ENCODE measurements at places on chromosomes 1 and 21. TPM values are rescaled to one million over a fixed set of nuclear protein-coding genes. Genes with fewer than 3 reads are reported as not detected.

DNA sequence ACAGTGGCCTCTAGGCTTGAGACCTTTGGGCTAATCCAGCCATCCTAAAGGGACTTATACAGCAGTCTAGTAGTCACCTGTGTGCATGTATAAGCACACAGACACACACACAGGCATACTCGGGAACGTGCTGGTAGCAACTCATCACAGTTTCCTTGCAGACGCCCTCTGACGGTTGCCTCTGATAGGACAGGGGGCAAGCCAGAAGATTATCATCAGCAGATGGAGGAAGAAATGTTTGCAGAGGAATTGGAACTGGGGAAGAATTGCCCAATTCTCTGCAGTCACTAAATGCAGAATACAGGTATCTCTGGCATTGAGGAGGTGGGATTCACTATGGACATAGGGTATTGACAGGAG is 222.2 kb downstream of the C1orf94 start:
- ATAC-seq: no peak

DNA sequence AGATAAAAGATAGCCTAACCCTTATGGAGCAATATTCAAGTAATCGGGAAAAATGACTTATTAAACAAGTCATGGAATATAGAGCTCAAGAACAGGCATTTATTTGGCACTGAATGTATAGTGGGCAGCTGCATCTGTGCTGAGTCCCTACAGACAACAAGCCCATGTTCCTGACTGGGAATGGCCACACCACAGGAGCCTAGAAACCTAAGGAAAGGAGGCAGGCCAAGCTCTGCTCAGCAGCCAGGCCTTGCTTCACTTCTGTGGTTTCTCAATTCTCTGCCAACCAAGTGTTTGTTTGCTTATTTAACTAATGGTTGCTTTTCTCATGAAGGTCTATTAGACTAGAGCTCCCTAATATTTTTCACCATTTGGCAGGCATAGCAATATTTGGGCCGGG is 21.5 kb downstream of the AK2 start:
- ATAC-seq: no peak

- ATAC-seq: no peak
Observed at GRCh38 chr1:82441402-82441801, 640.7 kb downstream of the ADGRL2 start.

PFDN2 gene
- total RNA-seq: 72.1 TPM

GRCh38 chr1:84377480-84378095 is 20.7 kb upstream of the DNASE2B start:
- ATAC-seq: no peak

GJB3 gene
- not detected for total RNA-seq

DNA sequence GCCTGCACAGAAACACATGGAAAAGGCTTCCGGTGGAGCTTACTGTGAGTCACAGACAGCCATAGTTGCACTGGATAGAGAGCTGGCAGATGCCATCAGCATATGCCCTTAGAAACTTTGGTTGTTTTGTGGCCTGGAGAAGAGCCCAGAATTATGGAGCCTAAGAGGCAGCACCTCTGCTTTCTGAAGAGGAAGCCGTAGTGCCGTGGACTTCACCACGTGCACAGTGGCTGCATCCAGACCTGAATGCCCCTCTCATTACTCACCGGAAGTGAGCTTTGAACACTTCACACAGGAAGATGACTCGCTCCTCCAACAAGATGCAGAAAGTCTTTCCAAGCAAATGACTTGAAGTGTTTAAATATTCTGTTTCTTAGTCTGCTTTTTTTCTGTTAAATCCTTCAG is 28.4 kb downstream of the JUN start:
- ATAC-seq: peak; percentile 97

- peak; percentile 44 for ATAC-seq
Observed at GRCh38 chr1:101285922-101286570, 49.2 kb downstream of the S1PR1 start.

DNA sequence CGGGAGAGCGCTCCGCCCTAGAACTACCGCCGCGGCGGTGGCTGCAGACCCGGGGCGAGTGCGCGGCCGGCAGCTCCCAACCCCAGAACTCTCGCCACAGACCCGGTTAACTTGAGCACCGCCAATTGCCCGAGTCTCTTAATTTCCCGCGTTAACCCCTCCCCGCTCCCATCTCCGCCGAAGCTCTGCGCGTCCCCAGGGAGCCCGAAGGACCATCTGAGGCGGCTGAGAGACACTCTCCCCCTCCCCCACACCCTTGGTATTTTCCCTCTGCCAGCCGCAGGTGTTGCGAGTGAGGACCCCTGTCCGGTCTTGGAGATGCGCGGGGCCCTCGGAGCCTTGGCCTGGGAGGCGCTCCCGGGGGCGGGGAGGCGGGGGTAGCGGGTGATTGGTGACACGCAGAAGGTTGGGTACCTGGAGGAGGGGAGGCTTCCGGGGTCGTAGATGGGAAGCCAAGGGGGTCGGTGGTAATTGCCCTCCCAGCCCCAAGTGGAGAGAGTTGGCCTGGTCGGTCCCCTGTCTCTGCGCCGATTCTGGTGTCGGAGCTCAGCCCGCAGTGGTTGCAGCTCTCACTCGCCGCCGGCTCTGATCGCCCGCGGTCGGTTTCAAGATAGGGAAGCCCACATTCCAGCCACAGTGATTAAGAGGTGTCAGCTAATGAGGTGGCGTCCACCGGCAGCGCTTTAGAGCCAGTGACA is 858 bp upstream of the SUSD4 start:
- peak; percentile 43 for ATAC-seq

DNA sequence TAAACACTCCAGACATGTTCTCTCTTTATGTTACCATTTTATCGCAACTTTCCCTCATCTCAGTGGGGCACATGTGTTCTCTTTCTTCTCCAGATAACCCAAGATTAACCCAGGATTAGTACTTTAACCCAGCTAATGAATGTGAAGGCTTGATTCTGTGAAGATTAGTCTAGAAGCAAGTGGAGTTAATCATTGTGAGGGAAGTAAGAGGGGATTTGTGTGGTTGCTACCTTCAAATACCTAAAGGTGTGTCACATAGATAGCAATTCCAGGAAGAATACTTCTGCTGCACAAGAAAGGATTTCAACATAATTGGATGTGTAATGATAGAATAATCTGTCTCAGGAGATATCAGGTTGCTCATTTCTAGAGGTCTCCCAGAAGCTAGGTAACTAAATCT is 327.1 kb downstream of the PBX1 start:
- no peak for ATAC-seq

- ATAC-seq: no peak
Observed at GRCh38 chr1:58785442-58786058, 1.7 kb upstream of the JUN start.

DNA sequence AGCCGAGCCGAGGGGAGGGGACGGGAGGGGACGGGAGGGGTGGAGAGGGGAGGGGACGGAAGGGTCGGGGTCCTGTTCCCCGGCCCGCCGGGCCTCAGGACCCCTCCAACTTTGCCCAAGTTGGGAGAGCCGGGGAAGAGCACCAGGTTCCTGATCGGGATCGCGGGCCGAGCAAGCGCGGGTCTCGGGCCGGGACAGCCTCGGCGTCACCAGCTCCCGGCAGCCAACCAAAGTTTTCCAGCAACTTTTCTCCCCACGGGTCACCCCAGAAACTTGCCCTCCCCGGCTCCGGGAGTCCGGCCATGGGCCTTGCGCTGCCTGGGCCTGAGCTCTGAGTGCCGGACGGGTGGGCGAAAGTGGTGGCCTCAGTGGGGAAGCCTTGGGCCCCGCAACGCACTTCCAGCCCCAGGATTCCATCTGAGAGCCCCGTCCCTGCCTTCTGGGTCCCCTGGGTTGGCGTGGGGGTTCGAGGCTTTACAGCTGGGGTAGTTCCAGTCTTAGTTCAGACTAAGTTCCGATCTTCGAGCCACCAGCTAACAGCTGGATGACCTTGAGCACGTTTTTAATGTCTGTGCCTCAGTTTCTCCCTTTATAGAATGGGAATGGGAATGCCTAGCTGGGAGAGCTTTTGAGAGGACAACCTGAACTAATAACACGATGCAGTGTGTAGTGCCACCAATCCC is 458 bp downstream of the ZC3H12A start:
- no peak for ATAC-seq

TMEM61 gene
- not detected for total RNA-seq

DNA sequence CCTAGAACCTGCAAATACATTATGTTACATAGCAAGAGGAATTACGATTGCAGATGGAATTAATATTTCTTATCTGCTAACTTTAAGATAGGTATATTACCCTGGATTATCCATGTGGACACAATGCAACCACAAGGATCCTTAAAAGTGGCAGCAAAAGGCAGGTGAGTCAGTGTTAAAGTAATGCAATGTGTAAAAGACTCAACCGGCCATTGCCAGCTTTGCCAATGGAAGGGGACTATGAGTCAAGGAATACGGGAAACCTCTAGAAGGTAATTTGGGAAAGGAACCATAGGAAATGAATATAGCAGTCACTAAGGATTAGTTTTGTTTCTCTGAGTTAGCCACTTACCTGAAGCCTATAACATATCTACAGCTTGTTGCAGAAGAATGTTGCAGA is 692.1 kb upstream of the ZP4 start:
- ATAC-seq: no peak

GRCh38 chr1:90712915-90713730 is 4.0 kb downstream of the BARHL2 start:
- ATAC-seq: no peak

DNA sequence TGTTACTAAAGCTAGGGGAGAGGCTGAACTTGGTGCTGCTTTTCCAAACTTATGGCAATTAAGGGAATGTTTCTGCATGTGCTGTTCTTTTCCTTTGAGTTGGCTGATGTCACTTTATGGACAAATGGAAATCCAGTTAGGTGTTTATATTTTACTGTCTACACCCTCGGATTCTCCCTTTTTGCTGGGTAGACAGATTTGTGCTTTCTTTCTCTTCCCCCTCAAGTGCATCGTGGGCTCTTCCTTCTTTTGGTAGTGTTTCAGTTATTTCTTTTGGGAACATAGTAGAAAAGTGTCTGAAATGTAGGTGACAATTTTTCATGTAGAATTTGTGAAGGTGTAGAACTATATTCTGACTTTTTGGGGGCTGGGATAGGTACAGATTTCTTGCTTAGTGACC is 22.9 kb downstream of the SYT14 start:
- ATAC-seq: no peak

DNA sequence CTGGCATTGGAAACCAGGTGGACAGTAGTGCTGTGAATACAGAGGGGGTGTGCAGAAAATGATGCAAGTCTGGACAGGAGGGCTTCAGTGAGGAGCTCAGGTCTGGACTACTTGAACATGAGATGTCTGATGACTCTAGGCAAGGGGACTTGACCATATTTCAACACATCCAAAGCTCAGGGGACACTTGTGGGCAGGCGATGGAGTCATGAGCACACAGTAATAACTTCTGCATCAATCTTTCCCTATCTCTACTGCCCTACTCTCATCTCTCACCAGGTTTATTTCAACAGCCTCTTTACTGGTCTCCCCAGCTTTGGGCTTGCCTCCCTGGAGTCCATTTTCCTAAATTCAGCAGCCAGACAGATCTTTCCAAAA is 21.9 kb downstream of the FMO2 start:
- ATAC-seq: no peak

All from activated T-helper 17 cell treated with anti-CD3 and anti-CD28 coated beads, Interleukin-2, amount 50 U/mL, for 72 hours (primary cell).